ENCODE measurements at places on chromosomes 6 and 20.

DNA sequence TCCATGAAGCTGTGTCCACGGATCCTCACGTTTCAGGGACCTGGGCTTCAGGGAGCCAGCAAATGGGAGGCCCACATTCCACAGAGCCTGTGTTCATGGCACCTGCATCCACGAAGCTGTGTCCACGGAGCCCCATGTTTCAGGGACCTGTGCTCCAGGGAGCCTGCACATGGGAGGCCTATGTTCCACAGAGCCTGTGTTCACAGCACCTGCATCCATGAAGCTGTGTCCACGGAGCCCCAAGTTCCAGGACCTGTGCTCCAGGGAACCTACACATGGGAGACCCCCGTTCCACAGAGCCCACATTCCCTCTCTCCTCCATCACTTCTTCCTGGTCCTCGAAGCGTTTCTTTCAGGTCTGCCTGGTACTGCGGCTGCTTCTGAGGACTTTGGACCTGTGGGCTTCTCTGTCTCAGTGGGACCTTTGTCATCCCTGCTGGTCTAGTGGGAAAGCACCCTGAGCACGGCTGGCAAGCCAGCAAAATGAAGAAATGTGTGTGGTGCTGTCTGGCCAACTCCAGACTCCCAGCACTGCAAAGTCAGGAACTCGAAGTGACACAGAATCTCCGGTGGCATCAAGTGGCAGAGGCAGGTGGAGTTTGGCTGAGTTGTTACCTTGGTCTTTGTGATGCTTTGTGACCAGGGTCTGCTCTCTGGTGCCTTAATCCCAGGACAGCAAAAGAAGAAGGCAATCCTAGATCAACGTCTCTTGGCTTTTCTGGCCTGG is 245.9 kb downstream of the DLL1 start:
- no peak for DNase-seq

GRCh38 chr6:52632011-52632410 is 38.9 kb upstream of the TMEM14A start:
- no peak for DNase-seq

DNA sequence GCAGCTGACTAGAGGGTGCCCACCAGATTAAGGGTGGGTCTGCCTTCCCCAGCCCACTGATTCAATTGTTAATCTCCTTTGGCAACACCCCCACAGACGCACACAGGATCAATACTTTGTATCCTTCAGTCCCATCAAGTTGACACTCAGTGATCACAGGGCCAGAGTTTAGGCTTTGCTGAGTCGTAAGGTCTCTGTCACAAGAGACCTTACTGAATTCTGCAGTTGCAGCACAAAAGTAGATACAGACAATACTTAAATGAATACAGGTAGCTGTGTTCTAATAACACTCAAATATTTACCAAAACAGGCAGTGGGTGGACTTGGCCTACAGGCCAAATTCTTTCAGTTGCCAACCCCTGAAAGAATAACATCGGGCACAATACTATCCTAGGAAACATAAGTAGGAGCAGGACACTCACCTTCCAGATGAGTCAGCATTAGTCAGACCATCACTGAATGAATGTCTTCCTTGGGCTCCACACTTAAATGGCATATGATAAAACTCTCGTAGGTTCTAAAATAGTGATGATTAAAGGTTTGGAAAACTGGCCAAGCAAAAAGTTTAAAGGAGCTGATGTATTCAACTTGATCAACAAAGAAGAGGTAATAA is 190.0 kb downstream of the UBE3D start:
- no peak for DNase-seq

GRCh38 chr6:91299544-91300491 is 712.9 kb upstream of the MAP3K7 start:
- DNase-seq: no peak

GRCh38 chr6:120122401-120122800 is 772.8 kb upstream of the MAN1A1 start:
- DNase-seq: no peak

- DNase-seq: no peak
These were observed 154.8 kb downstream of the RPS12 start for GRCh38 chr6:132969196-132969595.

GRCh38 chr6:18183766-18184165 is 28.5 kb downstream of the KDM1B start:
- DNase-seq: no peak

- DNase-seq: no peak
These were observed 637.6 kb upstream of the CHD6 start for GRCh38 chr20:42255821-42256220.

GRCh38 chr6:169326067-169326799 is 72.6 kb upstream of the THBS2 start:
- no peak for DNase-seq

Data from stimulated activated CD8-positive, alpha-beta memory T cell treated with anti-CD3 and anti-CD28 coated beads, Interleukin-15, amount 100 ng/mL, for 48 hours (primary cell).